Right renal cortex interstitium (tissue), 3 donors: ENCODE measurements at places on chromosomes 12 and 14.

DNA sequence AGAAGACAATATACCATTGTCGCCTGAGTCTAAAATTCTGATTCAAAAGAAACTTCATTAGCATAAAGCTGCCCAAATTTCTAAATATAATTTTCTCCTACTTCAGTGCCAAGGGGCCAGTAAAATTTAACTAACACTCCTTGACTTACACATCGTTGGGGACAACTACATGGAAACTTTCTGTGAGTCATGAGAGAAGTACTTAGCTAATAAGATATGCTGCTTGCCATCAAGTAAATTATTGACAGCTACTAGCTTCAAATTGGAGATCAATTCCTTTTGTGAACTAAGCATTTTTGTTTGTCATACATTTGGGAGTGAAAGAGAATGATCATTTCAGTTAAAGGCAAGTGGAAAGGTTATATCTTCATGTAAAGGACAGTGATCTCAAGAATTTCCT, 373.3 kb downstream of the MDGA2 start:
- no peak for DNase-seq

DNA sequence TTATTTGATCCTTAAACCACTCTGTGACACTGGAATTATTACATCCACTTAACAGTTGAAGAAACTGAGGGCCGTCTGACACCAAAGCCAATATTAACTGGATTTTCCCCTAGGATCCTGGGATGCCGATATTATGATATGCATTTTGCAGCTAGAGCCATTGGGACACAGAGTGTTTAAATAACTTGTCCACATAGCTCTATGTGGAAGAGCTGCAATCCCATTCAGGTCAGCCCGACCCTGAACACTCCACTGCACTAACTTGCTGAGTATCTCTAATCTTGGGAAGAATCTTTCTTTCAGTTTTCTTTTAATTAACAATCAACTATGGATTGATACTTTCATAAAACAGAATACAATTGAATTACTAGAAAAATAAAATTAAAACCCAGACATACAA, 37.9 kb downstream of the RMST start:
- DNase-seq: no peak

DNA sequence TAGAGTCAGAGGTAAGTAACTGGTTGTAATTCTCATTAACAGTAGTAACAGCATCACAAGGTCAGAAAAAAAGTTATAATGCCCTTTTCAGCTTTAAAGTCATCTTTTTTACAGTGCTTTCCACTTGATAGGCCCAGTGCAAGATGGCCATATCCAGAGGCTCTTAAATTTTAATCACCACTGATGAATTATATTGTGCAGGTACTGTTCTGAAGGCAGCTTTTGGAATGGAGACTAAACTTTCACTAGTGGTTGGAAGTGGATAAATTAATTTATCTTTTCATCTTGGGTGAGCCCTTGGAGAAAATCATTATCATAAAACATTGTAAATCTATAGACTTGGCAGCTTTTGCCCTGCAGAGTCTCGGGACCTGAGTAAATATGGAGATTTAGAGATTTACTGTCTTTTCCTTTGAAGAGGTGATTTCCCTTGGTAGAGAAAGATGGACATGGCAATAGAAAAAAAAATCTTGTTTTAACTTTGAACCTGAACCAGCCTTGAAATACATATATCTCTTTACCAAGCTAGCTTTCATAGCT, 969.1 kb upstream of the NOVA1 start:
- no peak for DNase-seq

- DNase-seq: no peak
These were observed 156.3 kb downstream of the RIMBP2 start for GRCh38 chr12:130559806-130560205.

- DNase-seq: no peak
These were observed at the start of gene ADSS1 for GRCh38 chr14:104723651-104724406. Gene ADSS1 (plus strand): TSS chr14:104724229. CDS start chr14:104724271, 42 bp downstream.

GRCh38 chr14:100754020-100754419, 27.3 kb downstream of the DLK1 start:
- DNase-seq: no peak

DNA sequence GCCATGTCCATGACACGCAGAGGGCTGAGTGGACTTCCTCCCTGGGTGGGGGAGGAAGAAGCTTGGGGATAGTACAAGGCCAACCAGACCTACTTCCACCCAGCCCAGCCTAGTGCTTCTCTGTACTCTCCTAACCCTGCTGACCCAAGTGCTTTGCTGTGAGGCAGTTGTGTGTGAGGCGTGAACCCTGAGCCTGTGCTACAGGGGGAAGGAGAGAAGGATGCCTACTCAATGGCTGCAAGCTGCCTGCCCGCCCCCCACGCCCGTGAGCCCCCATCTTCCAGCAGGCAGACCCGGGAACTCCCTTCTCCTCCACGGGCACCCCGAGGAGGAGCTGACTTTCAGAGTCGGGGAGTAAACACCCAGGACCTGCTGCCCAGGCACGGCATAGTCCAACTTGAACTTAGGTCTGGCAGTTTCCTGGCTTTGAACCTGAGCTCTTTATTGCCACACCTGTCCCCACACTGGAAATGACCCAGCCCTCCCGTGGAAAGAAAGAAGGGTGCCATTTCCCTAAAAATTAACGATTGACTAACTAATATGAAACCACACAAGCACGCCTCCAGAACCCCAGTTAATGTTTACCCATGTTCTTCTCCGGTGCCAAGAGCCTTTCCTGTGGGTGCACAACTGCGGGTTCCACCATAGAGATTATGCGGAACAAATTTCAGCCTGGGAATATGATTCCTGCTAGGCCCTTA, 10.8 kb downstream of the ALDH2 start:
- no peak for DNase-seq

GRCh38 chr12:93526786-93527428, 45.6 kb upstream of the SOCS2 start:
- no peak for DNase-seq

GRCh38 chr12:46402941-46403718, 30.6 kb upstream of the SLC38A2 start:
- DNase-seq: no peak

DNA sequence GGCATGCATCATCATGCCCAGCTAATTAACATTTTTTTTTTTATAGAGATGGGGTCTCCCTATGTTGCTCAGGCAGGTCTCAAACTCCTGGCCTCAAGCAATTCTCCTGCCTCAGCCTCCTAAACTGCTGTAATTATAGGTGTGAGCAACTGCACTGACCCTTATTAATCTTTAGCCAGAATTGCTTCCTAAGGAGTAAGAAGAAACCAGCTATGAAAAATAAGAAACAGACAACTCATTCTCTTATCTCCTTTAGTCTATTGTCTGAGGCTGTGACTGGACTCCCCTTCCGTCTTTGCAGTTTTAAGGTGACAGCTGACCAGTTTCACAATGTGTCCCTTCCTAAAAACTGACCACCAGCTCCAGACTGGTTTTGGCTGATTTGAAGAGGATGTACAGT, 52.4 kb downstream of the EMP1 start:
- DNase-seq: no peak

DNA sequence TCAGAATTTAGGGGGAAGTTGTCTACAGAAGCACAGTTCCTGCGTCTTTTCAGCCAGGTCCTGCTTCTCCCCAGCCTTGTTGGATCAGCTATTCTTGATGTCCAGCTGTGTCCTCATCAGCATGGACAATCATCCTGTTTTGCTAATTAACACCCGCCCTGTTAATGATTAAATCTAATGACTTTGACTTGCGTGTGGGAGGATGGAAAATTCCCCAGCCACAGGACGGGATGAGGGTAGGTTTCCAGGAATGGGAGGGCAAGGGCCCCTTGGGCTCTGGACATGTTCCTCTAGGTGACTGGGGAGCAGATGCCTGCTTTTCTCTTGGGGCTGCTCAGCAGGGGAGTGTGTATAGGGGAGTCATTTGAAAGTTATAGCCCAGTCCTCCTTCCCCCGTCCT, 5.3 kb upstream of the PPP1R1A start:
- no peak for DNase-seq

GRCh38 chr12:13144266-13144828, 40.9 kb upstream of the GSG1 start:
- DNase-seq: no peak

DNA sequence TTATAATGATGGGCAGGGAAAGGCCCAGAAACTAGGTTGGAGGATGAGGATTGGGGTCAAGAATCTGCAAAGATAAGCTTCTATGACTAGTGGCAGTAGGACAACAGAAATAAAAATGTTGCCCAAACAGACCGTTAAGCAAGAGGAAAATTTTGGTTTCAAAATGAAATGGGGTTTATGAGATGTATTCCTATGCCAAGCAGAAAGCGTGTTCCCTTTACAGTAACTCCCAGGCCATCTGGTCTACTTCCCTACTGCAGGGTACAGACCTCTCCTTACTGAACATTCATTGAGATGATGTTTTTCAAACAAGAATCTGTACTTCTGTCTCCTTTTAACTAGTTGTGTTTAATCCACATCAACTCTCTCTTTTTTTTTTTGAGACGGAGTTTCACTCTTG, 20.4 kb upstream of the TMEM229B start:
- DNase-seq: no peak

DNA sequence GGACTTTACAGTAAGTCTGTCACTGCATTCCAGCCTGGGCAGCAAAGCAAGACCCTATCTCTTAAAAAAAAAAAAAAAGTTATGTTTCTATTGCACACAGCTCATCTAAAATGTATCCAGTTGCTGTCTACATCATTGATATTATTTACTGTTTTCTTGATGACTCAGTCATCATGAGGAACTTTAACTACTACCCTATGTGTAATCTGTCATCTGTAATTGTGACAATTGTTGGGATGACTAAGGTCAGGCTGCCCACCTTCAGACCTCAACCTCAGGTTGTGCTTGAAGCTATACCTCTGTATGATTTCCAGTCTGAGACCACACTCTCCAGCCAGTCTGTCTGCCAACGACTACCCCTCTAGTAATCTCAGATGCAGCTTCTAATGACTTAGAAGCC, 15.3 kb downstream of the PPP1R13B start:
- DNase-seq: no peak

DNA sequence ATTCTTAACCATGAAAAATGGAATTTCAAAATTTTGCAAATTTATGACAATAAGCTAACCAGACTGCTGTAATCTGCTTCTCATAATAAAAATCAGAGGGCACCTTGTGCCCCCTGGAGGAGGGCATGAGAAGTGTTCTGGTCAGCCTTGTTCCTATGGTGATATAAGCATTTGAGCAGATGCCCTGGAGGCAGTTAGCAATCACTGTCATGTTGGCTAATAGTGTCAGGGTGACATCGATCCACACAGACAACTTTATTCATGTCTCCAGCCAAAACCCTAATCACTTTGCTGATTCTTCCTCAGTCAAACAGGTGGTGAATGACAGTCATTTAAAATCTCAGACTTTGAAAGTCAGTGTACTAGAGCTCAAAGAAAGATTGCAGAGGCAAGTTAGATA, 943.0 kb downstream of the GALC start:
- no peak for DNase-seq

DNA sequence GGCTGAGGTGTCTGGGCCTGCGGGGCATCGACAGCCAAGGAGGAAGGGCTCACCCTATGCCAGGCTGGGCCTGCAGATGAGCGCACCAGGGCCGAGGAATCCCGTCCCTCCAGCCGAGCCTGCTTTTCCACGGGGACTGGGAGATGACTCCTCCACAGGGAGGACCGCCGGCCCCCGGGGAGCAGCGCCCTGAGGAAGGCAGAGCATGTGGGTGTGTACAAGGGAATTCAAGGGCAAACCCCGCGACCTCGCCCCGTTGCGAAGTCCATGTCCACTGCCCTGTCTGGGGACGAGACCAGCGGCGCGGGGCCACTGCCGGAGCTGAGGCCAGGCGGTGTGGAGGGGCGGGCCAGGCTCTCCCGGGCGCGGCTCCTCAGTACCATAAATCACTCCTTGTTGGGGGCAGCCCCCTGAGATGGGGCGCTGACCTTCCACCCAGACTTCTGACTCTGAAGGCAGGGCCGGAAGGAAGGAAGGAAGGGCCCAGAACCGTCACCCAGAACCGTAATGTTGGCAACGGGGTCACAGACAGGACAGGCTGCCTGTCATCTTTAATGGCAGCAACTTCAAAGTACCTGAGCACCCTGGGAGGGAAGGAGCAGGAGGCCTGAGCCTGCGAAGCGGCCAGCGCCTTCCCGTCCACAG, 52.5 kb downstream of the RNF34 start:
- no peak for DNase-seq

DNA sequence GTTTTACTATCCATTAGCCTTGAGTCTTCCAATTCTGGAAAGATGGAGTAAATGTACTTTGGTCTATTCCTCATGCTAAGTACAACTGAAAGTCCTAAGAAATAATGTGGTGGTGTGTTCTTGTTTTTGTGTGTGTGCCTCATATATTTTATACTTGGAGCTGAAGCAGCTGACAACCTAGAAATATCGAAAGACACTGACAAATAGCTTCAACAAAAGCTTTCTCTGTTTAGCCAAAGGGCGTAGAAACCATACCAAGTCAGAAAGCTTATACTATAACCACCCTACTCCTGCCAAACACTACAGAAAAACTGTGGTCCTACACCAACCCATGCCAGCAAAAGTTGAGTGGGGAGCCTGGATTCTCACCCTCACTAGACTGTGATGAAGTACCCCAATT, 188.4 kb downstream of the GPHN start:
- DNase-seq: no peak

GRCh38 chr14:70139384-70139783, 49.4 kb downstream of the SLC8A3 start:
- DNase-seq: no peak

GRCh38 chr12:74349925-74350324, 187.7 kb upstream of the ATXN7L3B start:
- DNase-seq: no peak

DNA sequence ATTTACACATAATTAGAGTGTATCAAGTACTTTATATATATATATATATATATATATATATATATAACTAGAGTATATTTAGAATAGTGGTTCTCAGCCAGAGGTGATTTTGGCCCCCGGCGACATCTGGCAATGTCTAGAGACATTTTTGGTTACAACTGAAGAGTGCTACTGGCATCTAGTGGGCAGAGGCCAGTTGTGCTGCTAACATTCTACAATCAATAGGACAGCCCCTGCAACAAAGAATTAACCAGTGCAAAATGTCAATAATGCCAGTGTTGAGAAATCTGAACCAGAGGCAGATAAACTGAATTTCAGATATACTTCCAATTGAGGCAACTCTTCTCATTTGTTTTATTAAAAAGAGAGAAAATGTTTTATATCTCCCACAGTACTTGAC, 8.9 kb downstream of the GTF2A1 start:
- no peak for DNase-seq

DNA sequence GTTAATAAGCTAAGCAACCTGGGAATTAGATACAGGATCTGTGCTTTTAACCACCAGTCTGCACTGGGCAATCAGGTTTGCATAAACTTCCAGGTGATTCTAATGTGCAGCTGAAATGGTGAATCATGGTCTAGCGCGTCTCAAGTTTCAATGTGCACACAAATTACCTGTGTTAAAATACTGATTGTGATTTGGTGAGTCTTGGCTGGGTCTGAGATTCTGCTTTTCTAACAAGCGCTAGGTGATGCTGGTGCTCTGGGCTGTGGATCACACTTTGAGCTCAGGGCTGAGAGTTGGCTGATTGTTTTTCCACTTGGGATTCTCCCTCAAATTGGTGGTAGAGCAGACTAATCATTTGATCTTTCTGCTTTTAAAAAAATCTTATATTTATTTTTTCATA, 124.8 kb downstream of the C12orf75 start:
- no peak for DNase-seq

- no peak for DNase-seq
These were observed 33.7 kb upstream of the NUBPL start for GRCh38 chr14:31527546-31527945.

- DNase-seq: no peak
These were observed 440.0 kb downstream of the SLC16A7 start for GRCh38 chr12:60035835-60036234.

- no peak for DNase-seq
These were observed 11.7 kb downstream of the PROX2 start for GRCh38 chr14:74864198-74864597.

- DNase-seq: no peak
These were observed 3.1 kb downstream of the CEP170B start for GRCh38 chr14:104868060-104868740.
